ENCODE measurements at places on chromosomes 7 and 10.

- peak; percentile 41 for DNase-seq
Observed at GRCh38 chr10:25083546-25084111, 67.2 kb downstream of the THNSL1 start.

DNA sequence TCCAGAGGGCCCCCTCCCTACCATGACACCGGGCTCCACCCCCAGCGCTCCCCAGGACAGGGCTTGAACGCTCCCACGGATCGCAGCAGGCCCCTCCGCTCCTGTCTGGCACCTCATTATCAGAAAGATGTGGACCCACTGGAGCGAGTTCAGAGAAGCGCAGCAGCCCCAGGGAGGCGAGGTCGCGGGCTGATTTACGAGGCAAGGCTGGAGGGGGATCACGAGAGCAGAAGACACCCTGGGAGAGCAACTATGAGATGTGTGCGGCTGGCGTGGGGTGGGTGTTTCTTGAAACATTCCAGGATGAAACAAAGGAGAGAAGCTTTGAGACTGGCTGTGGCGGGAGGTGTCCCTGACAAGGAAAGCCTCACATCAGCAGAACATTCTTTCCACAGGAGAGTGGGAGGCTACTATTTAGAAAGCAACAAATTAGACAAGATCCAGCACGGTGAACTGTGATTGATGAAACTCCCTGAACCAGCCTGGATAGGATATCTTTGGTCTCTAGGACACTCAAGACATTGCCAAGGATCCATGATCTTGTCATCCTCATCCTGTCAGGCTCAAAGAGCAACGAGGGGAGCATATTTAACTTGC is 66.0 kb downstream of the JCAD start:
- no peak for DNase-seq

GRCh38 chr7:33792041-33792440 is 113.3 kb upstream of the BMPER start:
- peak; percentile 28 for DNase-seq

DNA sequence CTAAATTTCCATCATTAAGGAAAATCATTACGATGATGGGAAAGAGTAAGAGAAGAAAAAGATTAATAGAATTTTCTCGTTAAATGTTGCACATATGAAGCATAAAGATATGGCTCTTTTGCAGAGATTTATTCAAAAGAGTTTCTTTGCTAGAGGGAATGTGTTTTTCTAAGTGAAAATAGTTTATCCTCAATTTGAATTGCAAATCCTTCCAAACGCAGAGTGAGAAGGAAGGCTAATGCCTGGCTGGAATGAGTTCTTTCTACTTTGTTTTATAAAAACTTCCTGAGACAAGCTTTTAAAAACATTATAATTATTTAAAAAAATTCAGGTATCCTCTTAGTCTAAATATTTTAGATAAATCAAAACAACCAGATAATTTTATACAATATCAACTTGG is 14.2 kb downstream of the CYP26A1 start:
- no peak for DNase-seq

GRCh38 chr7:151142686-151143040 is 24.8 kb downstream of the GBX1 start:
- DNase-seq = no peak

DNA sequence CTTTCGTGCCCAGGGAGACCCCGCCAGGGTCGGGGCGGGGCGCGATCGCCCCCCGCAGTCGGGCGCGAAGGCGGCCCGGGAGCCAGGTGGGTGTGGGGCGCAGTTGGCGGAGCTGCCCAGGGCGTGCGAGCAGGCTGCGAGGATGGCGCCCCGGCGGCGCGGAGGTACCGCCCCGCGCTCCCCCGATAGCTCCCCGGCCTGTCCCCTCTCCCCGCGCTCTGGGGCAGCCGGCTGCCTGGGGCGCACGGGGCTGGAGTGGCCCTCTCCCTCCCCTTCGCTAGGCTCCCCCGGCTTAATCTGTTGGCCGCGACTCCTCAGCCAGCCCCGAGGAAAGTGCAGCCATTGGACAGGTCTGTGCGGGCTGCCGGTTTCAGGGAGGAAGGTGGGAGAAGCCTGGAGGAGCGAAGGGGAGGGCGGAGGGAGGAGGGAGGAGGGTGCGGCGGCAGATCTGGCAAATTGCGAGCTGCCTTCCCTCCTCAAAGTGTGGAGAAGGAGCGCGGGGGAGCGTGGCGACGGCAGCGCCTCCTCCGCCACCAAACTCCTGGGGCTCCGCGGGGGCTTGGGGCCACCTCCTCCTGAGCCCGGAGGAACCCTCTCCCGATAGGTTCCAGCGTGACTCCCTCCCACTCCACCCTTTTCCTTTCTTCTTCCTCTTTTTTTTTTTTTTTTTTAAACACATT is 361 bp upstream of the PLXDC2 start:
- peak; percentile 50 for DNase-seq

DNA sequence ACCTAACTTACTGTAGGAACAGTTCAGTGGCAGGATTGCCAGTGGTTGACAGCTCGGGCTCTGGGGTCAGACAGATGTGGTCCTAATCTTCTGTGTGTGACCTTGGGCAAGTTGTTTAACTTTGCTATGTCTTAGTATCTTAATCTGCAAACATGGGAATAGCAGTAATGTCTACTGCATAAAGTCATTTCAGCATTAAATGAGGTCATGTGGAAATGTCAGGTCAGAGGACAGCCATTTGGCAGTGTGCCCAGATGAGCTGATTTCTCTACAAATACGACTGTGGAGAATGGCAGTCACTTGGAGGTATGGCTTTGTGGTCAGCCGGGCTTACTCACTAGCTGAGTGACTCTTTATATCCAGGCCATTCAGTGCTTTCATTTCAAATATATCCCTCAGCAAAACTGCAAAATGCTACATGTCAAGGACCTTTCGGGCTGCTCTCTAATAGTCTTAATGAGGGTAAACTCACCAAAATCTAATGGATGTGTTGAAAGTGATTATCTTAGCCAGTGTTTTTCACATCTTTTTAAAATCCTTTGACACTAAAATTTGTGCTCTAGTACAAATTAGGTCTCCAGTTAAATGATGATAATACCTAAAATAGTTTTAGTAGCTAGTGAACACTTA is 171.4 kb downstream of the ST7 start:
- peak; percentile 98 for DNase-seq

GRCh38 chr7:98110249-98111022 is 3.8 kb downstream of the LMTK2 start:
- no peak for DNase-seq

DNA sequence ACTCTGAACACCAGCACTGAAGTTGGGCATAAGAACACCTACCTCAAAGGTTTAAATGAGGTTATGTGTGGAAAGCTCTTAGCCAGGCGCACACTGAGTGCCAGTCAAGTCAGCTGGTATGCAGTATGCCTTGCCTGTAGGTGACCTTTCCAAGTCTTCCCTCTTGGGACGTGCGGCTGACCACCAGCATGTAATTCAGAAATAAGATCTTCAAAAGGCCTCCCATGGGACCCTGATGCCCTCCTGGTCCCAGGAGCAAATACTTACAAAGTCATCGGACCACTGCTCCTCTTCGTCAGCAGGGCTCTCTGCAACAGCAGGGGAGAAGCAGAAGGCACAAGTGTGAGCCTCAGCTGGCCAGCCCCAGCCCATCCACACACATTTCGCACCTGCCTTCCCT is 40.8 kb downstream of the BLNK start:
- no peak for DNase-seq

DNA sequence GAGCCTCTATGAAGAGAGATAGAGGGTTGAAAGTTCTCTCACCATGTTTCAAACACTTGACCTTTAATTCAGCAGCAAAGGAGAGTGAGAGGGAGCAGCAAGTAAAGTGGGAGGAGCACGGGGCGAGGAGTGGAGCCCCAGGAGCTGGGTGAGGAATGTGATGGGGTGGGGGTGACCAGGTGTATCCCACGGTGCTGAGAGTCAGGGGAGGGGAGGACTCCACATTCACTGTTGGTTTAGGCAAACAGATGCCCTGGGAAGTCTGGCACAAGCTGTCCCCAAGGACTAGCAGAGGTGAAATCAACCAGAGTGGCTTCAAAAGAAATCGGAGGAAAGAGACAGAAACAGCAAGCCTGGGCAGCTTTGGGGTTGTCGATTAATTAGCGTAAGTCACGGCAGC is 101.8 kb upstream of the PITRM1 start:
- DNase-seq = no peak

- no peak for DNase-seq
Observed at GRCh38 chr7:105990727-105991453, 27.8 kb downstream of the CDHR3 start.

GRCh38 chr10:6478722-6479121 is 101.4 kb downstream of the PRKCQ start:
- DNase-seq = no peak

DNA sequence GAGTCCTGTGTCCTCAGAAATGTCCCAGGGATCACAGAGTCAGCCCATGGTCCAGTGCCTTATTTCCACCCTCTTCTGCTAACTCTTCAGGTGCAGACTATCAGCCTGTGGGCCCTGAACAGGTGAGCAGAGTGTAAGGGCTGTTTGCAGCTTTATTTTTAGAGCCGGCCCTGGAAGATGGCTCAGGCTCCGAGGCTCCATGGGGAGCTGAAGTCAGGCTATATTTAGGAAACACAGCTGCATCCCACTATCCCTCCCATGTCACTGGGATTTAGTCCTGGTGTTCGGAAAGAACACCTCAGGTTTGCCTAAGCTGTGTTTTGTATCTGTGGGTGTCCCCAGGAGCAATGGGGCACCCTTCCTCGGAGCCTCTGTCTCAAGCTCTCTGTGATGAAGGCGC is 126.9 kb downstream of the RPS24 start:
- DNase-seq = no peak

DNA sequence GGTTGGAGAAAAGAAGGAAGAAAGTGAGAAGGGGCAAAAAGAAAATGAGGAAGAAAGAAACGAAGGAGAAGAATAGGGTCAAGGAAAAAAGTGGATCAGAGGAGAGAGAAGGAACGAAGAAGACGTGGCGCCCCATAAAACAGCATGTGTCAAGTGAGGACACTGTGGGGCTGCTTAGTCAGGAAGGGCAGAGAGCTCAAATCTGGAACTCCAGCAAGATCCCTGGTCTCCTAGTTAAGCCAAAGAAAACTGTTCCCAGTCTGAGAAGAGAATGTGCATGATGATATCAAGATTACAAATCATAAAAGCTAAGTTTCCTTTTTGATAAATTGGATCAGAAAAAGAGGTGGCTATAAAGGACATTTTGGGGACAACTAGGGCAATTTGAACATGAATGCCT is 33.0 kb downstream of the CREB3L2 start:
- DNase-seq = no peak

DNA sequence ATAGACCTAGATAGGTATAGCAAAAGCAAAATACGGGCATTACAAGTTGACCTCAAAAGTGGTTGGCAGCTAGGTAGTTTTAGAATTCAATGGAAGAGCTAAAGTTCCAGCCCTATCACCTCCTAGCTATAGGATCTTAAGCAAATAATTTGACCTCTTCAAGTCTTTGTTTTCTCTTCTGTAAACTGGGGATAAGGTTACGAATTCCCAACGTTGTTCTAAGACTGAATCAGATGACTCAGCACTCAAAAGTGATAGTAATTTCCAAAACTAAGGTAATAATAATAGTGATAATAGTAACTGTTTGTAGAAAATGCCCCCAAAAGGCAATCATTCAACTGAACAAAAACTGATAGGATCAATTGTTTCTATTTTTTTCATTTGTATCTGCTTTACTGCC is 445.2 kb downstream of the KCNMA1 start:
- DNase-seq = peak; percentile 40

- DNase-seq = peak; percentile 53
Observed at GRCh38 chr10:51649064-51649463, 50.3 kb downstream of the CSTF2T start.

DNA sequence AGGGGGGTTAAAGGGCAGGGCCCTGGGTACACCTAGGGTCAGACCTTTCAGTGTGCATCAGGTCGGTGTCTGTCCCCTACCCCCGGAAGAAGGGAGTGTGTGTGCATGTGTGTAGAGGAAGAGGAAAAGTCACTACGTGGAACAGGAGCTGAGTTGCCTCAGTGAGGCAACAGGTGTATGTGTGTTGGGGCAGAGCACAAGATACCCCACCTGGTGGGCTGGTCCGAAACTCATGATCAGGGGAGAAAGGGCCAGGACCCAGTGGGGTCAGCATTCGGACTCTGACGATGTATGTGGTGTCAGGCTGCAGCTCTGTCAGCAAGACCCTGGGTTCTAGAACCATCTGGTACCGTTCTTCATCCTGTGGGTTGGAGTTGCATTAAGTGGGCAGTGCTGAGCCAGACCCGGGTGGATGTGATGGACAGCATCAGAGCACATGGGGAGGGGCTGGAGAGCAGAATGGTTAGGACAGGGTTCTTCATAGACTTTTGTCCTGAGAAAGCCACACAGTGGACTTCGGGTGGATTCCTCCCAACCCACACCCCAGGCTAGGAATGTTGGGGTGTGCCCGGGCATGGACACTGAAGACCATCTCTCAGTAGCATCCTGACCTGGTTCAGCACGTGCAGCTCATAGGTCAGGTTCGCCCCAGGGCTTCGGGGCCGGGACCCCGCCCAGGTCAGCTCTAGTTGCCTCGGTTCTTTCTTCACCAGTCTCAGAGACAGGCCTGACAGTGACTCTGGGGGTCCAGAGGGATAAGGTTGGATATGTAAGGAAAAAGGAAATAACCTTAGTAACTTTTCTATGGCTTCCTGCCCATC is 10.7 kb downstream of the EPHA1 start:
- no peak for DNase-seq

DNA sequence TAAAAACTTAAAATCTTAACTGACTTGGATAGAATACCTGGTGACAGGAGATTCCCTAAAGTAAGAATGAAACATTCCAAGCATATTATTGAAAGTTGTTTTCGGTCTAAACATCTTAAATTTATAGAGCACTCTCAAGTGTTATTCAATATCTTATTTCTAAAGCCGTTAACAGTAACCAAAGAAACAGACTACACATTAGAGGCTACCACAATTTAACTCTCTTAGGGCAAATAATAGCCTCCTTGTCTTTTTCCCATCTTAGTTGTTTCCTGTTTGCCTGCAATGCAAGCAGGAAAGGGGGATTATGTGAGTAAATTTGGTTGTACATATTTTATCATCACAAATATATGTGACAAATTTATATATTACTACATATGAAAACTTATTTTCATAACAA is 31.4 kb downstream of the NAPEPLD start:
- DNase-seq = no peak

GRCh38 chr10:43692051-43692825 is 43.6 kb upstream of the ZNF32 start:
- no peak for DNase-seq

DNA sequence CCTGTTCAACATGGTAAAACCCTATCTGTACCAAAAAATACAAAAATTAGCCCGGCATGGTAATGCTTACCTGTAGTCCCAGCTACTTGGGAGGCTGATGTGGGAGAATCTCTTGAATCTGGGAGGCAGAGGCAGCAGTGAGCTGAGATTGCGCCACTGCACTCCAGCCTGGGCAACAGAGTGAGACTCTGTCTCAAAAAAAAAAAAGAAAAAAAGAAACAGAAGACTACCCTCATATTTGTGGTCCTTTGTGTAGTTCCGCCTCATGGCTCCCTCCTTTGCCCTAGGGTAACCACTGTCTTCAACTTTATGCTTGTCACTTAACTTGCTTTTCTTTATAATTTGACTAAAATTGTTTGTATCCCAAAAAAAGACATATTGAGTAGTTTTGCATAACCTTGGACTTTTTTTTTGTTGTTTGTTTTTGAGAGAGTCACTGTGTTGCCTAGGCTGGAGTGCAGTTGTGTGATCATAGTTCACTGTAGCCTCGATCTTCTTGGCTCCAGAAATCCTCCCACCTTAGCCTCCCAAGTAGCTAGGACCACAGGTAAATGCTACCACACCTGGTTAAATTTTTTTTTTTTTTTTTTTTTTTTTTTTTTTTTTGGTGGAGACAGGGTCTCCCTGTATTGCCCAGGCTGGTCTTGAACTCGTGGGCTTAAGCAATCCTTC is 3.7 kb downstream of the ZNF487 start:
- DNase-seq = no peak
